ENCODE measurements at places on chromosomes 2 and 18.

GRCh38 chr2:104562537-104562936 lies 291.4 kb upstream of the POU3F3 start:
- DNase-seq = no peak

DNA sequence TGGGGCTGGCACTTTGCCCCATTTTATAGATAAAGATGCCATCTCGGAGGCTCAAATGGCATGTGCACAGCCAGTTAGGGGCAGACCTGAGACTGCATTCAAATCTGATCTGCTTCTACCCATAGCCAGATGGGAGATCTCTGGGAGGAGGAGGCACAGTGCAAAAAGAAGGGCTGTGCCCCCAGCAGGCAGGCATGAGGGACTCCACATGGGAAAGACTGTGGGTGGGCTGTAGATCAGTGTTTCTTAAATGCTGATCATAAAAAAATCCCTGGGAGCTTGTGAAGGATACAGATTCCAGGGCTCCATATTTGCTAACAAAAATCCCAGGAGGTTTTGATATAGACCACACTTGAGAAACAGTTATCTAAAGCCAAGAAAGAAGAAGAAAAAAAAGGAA lies 15.2 kb downstream of the PAX8 start:
- no peak for DNase-seq

DNA sequence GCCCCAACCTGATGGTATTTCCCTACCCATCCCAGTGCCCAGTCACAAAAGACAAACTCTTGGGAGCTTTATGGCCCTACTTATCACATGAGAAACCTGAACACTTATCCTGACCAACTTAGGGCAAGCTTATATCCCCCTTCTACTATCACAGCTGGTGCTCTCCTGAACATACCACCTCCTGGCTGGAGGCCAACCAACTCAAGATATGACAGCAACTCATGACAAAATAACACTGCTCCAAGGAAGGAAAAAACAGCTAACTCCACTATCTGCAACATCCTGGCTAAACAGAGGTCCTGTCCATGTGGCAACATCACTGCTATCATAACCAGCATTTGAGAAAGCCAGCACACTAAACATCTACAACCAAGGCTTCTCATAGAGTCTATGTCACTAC lies 20.9 kb upstream of the CLASP1 start:
- DNase-seq = no peak

GRCh38 chr2:226478109-226478809 lies 321.4 kb downstream of the IRS1 start:
- DNase-seq = peak; percentile 2

GRCh38 chr2:112683550-112684414 lies 37.0 kb upstream of the NT5DC4 start:
- DNase-seq = no peak

DNA sequence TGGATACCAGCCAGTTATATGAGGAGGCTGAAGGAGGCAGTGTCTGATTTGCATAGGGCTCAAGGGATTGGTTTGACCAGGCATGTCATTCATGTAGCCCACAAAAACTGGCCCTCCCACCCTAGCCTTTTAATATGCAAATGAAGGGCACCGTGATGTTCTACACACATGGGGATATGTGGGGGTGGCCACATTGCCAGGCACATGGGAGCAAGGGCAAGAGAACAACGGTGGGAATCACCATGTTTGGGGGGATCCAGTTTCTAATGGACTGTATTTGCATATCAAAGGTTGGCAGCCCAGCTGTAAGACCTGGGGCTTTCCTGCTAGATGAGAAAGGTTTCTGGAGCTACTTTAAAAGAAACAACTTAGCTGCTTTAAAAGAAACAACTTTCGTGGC lies 65.1 kb upstream of the SLC25A52 start:
- no peak for DNase-seq

DNA sequence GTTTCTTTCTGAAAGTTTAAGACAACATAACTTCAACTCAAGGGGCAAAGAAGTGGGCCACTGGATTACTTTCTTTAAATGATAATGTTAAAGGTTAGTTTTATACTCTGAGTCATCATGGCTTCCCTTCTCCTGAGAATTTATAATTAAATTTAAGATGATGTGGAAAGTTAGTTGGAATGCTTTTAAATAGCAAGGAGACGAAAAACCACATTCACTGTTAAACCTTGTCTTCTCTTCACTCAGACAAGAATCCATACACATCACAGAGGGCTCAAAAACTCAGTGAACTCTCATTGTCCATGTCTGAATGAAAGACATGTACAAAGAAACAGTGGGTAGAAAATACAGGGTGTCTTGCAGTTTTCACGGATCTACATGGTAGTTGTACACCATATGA lies 65.6 kb downstream of the COL5A2 start:
- DNase-seq = no peak

- no peak for DNase-seq
Measured at GRCh38 chr2:169362894-169363559, 693 bp upstream of the LRP2 start.

Measured in C1 segment of cervical spinal cord (tissue), 14 donors.